Activated naive CD4-positive, alpha-beta T cell treated with anti-CD3 and anti-CD28 coated beads for 36 hours (primary cell): ENCODE measurements at places on chromosomes 11 and 22.

DNA sequence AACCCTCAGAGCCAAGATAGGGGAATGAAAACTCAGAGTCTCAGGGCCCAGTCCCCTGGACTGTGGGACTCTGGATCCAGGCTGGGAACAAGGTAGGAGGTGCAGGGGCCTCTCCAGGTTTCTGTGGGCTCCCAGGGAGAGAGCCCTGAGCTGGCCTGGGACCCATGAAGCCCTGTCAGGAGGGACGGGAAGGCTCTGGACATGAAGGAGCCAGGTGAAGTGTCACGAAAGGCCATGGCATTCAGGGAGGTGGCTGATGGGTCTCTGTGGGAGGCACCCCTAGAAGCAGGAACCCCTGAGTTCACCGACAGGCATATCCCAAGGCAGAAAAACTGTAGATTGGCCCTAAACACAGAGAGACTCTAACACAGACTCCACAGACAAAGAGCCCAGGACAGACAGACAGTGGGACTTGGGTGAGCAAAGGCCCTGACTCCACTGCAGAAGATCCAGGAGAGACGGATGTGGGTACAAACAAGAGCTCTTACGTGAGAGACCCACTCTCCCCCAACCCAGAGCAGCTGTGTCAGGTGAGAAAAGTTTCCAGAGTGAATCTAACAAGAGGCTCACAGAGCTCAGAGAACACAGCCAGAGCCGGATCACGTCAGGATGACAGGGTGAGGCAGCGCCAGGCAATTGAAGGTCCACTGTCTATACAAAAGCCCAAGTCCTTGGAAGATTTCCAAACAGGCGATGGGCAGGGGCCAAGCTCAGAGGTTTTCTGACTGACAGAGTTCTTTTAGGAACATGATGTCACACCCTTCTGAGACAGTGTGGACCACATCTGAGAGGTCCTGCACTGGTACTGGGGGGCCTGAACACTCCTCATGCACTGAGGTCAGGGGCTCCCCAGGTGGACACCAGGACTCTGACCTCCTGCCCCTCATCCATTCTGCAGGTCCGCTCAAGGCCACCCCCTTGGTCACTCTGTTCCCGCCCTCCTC, 27.4 kb downstream of the IGLL5 start:
- no peak for DNase-seq

DNA sequence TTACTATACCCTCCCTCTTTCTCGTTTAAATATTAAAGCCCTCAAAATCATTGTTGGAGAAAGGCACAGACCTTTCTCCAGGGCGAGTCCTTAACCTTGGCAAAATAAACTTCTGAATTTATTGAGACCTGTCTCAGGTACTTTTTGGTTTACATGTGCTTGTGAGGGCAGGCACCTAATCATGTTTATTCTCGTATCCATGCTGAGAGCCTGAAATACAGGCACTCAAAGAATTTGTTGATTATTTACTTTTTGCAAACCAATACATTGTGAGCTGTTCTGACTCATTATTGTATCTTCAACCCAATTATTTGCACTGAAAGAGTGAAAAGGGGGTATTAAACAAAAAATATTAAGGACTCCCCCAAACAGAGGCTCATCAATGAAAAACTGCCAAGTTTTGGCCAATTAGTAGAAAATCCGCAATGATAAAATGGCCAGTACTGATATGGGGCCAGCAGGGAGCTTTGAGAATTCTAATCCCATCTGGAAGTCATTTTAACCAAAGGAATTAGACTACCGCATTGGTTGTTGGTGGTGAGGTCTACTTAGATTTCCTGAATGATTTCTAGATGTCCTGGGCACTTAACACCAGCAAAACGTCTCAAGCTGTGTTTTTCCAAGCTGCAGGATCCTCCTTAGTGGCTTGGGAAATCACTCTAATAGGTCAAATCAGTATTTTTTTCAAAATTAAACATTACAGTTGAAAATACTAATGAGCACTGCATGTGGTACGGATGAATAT, 157.3 kb downstream of the SWAP70 start:
- DNase-seq = no peak

DNA sequence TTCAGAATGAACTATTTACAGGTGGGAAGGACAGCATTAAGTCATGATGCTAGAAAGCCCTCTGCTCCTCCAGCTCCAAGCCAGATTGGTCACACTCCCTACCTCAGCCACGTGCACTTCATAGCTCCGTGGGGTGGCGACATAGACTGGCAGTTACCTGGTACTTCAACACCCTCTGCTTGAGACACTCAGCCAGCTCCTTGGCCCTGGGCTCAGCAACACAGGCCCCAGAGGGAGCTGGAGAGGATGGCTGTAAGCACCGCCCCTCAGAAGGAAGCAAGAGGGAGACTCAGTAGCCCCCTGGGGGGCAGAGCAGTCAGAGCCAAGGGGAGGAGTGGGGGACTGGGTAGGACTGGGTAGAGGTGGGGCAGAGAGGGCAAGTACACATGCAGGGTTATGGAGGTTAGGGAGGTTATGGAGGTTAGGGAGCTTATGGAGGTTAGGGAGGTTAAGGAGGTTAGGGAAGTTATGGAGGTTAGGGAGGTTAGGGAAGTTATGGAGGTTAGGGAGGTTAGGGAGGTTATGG, 102.1 kb upstream of the BID start:
- no peak for DNase-seq

- DNase-seq = no peak
Observed at GRCh38 chr22:27517361-27518155, 284.0 kb downstream of the MN1 start.

DNA sequence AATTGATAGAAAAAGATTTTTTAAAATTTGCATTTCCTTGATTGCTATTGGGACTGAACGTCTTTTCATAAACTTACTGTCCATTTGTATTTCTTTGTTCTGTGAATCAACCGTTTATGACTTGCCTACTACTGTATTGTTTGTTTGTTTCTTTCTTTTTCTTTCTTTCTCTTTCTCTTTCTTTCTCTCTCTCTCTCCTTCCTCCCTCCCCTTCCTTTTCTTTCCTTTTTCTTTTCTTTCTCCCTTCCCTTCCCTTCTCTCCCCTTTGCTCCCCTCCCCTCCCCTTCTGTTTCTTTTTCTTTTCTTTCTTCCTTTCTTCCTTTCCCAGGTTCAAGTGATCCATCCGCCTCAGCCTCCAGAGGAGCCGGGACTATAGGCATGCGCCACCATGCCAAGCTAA, 46.9 kb downstream of the NF2 start:
- no peak for DNase-seq

DNA sequence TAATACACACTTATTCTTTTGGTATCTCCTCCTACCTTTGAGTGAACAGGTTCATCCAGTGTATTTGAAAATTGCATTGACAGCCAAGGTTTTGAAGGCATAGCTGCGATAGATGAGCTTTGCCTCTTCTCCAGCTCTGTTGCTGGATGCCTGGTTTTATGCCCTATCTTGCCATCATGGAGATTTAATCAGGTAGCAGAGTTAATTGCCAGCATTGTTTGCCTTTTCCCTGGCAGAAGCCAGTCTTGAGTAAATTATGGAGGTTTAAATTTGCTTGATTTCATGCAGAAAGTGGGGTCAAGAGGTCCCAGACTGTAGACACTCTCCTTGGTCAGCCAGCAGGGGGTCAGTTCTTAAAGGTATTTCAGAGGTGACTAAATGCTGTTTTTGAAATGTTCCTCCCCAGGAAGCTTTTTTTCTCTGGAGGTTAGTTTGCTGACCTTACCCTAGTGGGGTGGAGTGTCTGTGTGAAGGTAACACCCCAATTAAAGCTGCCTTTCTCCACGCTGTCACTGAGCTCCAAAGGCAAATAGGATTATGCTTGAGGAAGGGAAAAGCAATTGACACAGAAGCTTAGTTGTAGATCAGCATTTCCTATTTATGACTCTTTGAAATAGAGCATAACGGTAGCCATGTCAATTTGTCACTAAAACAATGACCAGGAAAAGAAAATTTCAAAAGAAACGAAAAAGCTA, 96.0 kb downstream of the EXT2 start:
- no peak for DNase-seq

DNA sequence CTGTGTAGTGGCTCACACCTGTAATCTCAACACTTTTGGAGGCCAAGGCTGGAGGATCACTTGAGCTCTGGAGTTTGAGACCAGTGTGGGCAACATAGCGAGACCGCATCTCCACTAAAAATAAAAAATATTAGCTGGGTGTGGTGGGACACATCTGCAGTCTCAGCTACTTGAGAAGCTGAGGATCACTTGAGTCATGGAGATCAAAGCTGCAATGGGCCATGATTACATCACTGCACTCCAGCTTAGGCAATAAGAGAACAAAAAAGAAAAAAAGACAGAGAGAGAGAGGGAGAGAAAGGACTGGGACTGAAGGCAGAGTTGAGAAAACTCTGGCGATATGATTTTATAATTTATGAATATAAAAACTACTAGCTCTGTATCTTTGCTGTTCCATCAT, 473.1 kb downstream of the LRRC4C start:
- no peak for DNase-seq

- DNase-seq = no peak
Observed at GRCh38 chr11:77217156-77217555, 84.3 kb downstream of the GDPD4 start.

- DNase-seq = no peak
Observed at GRCh38 chr11:15149050-15149449, 34.3 kb downstream of the INSC start.

GRCh38 chr22:17403906-17404305, 34.6 kb downstream of the CECR2 start:
- no peak for DNase-seq

GRCh38 chr11:65438257-65439151, 15.9 kb downstream of the NEAT1 start:
- DNase-seq = no peak

DNA sequence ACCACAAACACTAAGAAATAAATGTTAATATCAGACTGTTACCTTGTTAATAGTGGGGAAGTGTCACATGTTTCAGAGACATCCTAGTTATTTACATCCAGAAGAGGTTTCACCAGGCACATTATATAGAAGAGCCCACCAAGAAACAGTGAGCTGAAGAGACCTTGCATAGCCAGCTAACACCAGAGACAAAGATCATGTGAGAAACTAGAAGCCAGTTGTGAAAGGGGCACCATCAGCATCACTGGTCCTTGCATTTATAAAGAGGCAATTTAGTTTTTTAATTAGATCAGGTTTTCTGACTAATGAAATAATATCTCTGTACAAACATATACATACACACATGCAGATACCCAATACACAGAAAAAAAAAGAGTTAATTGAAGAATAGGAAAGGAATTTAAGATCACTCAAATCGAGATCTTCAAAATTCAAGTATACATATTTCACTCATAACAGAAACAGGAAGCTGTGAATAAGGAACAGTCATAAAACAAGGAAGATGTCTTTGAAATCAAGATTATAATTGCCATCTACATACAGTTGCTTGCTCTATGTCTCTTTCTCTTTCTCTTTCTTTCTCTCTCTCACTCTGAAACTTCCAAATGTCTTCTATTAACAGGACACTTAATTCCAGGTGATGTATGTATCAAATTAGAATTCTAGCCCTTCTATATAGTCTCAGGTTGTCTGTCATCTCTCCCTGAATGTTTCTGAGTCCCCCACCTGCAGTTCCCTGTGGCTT, 348.7 kb downstream of the ETS1 start:
- no peak for DNase-seq

GRCh38 chr22:19429950-19430889, 1.3 kb downstream of the HIRA start:
- peak; percentile 62 for DNase-seq

GRCh38 chr11:65291613-65292012, 23.1 kb upstream of the CDC42EP2 start:
- DNase-seq = no peak

GRCh38 chr11:126484266-126484665, 128.8 kb downstream of the ST3GAL4 start:
- no peak for DNase-seq

GRCh38 chr11:93476796-93477195, 66.4 kb downstream of the SMCO4 start:
- no peak for DNase-seq

DNA sequence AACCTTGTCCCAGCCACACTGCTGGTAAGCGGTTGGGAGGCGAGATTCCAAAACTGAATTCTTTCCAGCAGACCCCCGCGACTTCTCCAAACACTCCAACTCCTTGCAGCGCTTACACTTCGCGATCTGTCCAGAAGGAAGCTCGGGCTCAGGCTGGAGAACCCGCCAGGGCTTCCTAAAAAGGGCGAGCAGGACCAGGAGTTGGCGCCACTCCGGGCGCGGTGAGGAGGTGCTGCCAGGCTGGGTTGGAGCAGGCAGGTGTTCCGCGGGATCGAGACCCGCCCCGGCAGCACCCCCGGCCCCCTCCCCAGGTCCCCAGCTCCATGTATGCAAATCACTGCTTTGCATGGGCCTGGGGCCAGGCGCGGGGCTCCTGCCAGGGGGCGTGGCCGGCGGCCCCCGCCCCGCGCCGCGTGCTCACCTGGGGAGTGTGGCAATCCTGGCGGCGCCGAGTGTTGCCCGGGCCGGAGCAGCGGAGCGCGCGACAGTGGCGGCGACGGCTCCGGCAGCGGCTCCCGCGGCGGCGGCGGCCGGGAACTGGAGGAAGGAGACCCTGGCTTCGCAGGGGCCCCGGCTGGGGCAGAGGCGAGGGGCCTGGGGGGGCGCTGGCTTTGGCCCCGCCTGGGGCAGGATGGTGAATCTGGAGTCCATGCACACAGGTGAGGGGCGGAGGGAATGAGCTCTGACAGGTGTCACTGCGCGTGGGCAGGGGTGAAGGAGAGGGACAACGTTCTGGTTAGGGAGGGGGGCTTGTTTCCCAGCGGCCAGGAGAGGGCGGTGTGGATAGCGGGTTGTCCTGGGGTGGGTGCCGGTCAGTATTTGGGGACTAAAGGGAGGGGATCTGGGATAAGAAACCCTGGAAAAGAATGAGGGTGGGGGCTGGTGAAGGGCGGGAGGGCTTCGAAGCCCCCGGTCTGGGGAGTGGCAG, at the start of gene POU2F3:
TSS of gene POU2F3 (plus strand) at position 428 of the 928 bp plus-strand sequence. CDS start at position 632, 204 bp downstream.
- peak; percentile 30 for DNase-seq
